ENCODE measurements at places on chromosomes 3 and 15. TPM values are rescaled to one million over a fixed set of nuclear protein-coding genes. Genes with fewer than 3 reads are reported as not detected.

DNA sequence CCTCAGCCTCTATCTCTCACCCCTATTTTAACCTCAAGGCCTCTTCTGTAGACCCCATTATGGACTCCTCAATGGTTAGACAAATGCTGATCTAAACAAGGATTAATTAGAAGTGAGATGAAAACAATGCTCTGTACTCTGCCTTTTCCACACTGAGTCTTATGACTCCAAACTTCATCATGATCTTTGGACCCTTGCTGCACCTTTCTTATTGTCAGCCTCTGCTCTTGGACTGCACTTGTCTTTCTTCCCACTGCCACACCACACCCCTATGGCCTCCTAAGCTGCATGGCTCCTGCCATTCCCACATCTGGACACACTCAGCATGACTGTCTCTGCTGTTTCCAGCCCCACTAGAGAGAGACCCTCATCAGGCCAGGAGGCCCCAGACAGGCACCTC, 348.2 kb downstream of the RORA start:
- no peak for ATAC-seq

DNA sequence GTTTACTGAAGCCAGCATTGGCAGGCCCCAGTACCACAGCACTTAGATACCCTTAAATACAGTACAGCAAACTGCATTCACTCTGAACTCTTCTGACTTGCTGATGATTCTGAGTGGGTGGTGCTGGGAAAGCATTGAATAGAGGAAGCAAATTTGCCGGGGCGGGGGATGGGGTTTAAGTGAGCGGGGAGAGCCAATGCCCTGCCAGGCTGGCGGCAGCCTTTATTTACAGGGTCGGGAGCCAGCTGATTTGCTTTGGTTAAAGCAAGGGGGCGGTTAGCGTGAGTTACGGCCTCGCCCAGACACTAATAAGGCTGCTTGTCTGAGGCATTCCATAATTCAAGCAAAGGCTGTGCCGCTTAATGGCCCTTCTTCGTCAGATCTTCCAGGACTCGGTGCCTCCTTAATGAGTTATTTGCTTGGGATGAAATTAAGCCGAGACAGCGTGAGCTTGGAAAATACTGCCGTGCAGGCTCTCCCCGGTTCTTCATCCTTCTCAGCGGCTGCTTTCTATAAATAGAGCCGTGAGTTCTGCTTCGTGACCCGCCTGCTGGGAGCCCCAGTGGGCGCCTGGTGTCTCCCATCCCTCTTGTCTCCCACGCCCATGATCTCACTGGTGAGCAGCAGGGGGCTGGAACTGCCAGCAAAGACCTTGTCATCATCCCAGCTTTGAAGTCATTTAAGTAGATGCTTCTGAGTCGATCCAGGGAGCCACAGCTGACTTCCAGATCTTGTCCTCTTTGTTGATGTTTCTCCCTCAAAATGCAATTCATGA, 25.8 kb downstream of the SPSB4 start:
- ATAC-seq: peak; percentile 56

- ATAC-seq: peak; percentile 50
These were observed 53.6 kb upstream of the ATP13A3 start for GRCh38 chr3:194540274-194540905.

- ATAC-seq: no peak
These were observed 180.8 kb downstream of the MEGF11 start for GRCh38 chr15:66072616-66073361.

DNA sequence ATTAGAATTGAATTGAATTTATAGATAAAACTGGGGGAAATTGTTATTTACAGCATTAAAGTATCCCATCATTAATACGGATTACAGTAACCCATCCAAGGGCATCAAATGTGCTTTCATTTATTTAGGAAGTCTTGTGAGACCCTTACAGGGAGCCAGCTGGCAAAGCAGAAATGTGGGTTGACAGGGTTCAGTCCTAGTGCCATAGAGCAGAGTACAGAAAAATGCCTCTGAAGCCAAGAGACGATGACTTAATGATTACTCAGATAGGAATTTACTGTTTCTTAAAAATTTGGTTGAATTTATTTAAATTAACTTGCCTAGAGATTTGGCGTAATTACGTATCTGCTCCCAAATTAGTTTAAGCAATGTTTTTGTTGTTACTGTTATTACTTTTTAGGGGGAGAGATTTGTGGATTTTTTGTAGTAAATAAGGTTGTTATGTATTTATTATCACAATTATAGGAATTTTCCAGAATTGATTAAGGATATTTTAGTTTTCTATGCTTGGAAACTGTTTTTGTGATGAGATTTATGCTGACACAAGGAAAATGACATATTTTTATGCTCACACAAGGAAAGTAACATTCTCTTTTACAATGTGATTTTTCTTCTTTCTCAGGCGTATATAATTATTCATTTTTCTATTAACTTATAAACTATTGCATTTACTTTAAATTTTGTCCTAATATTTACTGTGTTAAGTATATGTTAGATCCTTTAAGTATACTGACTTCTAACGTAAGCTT, 152.0 kb downstream of the EPHA6 start:
- no peak for ATAC-seq

DNA sequence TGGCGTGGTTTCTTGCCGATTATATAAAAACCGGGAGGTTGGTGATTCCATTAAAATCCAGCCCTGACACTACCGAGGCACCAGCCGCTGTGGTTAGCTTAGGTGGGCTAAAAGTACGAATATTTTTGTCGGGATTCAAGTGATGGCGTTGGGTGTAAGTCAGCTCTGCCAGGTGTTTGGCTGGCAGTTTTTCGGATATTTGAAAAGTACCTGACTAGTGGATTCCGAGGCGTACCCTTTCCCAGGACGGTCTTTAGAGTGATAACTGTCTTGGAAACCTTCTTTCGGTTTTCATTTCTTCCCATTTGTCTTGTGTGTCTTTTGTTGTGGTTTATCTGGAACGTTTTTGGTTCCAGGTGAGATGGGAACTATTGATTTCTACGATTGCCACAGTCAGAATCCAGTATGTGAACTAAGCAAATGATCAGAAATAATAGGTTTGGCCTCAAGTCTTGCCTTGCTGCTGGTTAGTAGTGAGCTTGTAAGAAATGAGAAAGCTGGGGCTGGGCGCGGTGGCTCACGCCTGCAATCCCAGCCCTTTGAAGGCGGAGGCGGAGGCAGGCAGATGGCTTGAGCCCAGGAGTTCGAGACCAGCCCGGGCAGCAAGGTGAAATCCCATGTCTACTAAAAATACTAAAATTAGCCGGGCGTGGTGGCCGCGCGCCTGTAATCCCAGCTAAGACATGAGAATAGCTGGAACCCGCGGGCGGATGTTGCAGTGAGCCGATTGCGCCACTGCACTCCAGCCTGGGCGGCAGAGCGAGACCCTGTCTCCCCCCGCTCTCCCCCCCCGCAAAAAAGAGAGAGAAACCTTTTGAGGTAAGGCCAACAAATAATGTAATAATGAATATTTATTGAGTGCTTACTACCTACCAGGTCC, 1.4 kb downstream of the FYTTD1 start:
- peak; percentile 35 for ATAC-seq

GRCh38 chr3:43178891-43179366, 73.0 kb upstream of the POMGNT2 start:
- ATAC-seq: no peak

DNA sequence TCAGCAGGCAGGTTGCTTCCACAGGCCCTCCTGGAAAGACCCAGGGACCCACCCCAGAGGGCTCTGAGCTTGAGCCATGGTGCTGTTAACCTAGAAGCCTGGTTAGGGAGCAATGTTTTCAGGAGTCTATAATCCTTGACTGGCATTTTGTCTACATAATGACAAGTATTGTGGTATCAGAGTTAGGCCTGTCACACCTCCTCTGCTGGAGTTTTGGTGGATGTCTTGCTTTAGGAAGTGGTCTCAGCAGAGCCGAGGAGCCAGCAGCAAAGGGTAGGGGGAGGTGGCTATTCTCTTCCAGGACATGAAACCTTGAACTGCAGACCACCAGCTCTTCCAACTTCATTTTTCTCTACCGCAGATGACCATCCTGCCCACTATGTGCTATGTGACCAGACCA, 76.1 kb downstream of the CLSTN2 start:
- no peak for ATAC-seq

- no peak for ATAC-seq
These were observed 181.3 kb downstream of the STAC start for GRCh38 chr3:36561601-36562000.

DNA sequence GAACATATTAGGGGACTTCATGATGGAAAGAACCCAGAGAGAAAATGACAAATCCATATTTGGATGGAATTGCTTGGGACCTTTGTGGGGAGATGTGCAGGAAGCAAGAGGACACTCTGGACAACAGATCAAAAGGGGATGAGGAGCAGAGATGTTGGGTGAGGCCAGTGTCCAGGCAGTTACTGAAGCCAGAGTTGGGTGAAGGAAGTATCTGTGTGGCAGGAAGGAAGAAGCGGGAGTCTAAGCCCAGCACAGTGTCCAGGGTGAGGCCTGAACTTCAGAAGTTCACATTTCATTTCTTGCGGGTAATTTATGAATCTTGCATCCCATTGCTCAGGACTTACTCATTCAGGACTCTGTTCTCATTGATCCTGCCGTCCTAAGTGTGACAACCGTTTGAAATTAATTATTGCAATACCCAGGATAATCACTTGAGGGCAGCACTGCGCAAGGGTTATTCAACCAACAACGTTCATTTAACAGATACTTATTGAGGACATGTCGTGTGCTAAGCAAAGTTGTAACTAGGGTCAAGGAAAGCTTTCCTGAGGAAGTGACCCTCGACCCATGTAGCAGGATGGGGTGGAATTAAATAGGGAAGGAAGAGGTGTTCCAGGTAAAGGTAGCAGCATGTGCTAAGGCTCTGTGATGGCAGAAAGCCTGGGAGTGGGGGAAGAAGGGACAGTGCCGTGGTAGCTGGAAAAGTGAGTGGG, 61.3 kb upstream of the CMTM8 start:
- ATAC-seq: no peak

DNA sequence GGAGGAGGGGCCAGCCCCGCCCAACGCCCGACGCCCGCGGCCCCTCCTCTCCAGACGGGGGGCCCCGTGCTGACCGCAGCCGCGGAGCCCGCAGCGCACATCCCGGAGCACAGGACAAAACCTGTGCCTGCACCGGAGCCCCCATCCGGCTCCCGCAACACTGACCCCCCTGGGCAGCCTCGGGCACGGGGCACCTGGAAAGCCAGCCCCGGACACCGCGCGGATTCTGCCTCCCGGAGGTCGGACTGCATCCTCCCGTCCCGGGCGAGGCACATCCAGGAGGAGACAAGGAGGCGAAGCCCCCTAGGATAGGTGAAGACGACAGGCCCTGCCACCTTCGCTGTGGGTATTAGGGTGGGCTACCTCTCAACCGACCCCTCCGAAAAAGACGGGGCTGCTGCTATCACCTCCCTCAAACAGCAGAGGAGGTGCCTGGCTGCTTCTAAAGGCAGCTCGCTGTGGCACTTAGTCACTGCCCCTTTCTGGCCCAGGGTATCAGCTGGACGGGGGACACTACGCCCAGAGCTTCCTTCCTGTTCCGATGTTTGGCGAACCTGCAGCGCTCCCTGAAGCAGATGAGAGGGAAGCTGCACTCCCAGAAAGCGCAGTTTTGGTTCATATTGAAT, 10.6 kb downstream of the XXYLT1 start:
- ATAC-seq: peak; percentile 9

DNA sequence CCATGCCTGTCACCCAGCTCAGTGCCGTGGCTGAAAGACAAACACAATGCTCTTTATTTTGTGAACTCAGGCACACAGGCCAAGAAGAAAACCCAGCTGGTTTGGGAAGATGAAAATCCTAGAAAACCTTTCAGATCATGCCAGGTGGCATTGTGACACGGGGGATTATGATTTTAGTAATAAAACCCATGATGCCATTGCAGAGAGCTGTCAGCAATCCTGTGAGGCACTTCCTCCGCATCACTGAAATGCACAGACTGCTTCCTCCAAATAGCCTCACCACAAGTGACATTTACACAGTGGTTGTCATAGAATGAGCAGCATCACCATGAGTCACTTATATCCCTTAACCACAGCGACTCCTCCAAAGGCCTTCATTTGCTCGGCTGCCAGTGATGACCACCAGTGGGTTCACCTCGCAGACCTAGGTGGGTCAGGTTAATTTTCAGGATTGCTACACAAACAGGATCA, 22.7 kb downstream of the ABHD6 start:
- no peak for ATAC-seq

GRCh38 chr3:97822359-97822775, 556 bp downstream of the CRYBG3 start:
- ATAC-seq: peak; percentile 38

- no peak for ATAC-seq
These were observed 101.2 kb downstream of the TLE3 start for GRCh38 chr15:69996321-69997160.

- no peak for ATAC-seq
These were observed 15.2 kb downstream of the PFN2 start for GRCh38 chr3:149955449-149955848.

DNA sequence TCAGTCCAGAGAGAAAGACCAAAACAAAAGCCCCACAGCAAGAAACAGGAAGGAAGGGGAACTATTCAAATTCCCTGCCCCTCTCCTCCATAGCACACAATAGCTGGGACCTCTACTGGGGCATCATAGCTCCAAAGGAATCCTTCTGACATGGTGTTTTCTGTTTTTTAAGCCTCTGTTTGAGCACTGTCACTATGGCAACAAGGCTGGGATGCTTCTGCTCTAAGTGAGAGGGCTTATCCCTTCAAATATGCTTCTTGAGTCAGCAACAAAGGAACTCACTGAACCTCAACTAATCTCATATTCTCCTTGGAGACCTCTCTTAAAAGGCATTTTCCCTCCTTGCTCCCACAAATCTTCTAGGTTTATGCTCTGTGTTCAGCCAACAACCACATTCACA, 40.5 kb downstream of the MYLK start:
- no peak for ATAC-seq

- ATAC-seq: peak; percentile 32
These were observed 59.1 kb downstream of the TRIM42 start for GRCh38 chr3:140736863-140737460.

- peak; percentile 51 for ATAC-seq
These were observed 212.5 kb downstream of the OSBPL10 start for GRCh38 chr3:31768479-31769125.

DNA sequence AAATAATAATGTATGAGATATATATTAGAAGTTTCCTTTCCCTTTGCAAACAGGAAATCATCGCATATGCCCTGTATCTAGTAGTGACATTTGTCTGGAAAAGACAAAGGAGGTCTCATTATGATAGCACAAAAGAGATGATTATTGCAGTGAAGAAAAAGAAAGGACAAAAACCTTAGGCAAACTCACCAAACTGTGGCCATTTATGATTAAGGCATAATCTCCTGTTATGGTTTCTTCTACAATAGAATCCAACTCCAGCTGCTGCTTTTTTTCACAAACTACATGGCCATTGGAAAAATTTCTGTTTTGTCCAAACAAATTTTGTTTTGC, 218.2 kb downstream of the ATP8B4 start:
- ATAC-seq: no peak

The SPINT1 gene
- 29.8 TPM for total RNA-seq

The USP19 gene
- total RNA-seq: 84.7 TPM

The ADGRG7 gene
- total RNA-seq: 0.13 TPM

The DISP2 gene
- total RNA-seq: 0.07 TPM

The CHRNA3 gene
- 3.1 TPM for total RNA-seq

The RAB27A gene
- 23.7 TPM for total RNA-seq

The HYAL3 gene
- 8.8 TPM for total RNA-seq

The LRRC2 gene
- total RNA-seq: 0.62 TPM

The ZNF660 gene
- 0.82 TPM for total RNA-seq

All from gastroesophageal sphincter (tissue), 4 donors.